GM06990 (cell line): ENCODE measurements at places on chromosomes 1 and 21.

DNA sequence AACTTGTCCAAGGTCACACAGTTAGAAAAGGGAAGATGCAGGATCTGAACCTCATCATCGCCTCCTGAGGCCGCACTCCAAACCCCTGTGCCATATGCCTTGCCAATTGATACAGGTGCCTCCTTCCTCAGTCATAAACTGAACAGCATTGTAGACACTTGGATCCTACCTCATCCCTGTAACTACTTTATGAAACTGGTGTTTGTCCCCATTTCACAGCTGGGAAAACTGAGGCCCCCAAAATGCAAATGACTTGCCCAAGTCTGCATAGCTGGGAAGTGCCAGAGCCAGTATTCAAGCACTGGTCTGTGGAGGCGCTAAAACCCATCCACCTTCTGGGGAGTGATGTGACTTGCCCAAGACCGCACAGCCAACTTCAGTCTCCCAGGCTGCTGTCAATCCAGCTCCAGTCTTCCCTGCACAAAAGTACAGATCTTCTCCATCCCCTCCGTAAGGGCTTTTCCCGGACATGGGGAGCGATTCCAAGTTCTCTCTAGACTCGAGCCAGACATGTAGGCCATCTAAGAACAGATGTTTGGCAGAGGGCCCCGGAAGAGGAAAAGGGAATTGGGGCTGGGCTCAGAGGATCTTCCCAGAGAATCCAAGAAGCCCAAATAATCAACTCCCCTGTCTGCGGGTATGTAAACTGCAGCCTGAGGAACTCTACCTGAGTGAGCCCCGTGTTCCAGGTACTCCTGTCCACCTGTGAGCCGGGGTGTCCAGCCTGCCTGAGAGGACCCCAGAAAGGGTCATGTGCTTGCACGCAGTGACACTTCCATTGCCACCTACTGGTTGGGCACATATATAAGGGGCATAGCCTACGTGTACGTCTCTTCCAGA, 60.5 kb downstream of the SYT2 start:
- no peak for DNase-seq

- DNase-seq = no peak
These were observed 66.0 kb downstream of the COL18A1 start for GRCh38 chr21:45470773-45471524.

GRCh38 chr1:65691972-65692371, 100.7 kb upstream of the PDE4B start:
- no peak for DNase-seq

DNA sequence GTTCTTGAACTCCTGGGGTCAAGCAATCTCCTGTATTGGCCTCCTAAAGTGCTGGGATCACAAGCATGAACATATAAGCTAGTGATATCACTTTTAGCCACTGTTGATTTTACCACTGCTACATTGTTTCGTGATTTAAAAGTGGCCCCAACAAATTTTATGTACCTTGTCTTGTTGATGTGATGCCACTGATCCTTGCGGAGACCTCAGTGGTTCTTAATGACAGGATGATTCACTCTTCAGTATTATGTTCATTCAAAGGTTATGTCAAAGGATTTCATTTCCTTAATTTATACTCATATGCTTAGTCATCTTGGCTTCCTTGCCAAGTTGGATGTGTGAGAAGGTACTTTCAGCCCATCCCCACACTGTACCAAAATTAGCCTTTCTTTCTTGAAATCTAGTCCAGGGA, 12.1 kb downstream of the PRKACB start:
- no peak for DNase-seq

DNA sequence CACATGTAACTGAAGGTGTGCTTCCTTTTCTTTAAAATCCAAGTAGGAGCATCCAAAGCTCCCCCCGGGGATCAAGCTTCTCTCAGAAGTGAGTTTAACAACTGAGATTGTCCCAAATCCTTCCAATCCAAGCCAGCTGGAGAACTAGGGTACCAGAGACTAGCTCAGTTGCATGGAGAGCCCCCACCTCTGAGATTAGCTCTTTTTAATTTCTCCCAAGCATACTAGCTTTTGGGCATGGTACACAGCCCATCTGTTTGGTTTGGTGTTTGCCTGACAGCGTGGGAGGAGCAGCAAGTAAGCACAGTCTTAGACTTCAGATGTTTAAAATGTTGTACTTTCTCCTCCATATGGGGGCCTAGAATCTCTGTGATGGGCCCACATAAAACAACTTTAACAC, 142.8 kb downstream of the ASTN1 start:
- no peak for DNase-seq

GRCh38 chr21:9008636-9009035, 1512.7 kb upstream of the TPTE start:
- no peak for DNase-seq

DNA sequence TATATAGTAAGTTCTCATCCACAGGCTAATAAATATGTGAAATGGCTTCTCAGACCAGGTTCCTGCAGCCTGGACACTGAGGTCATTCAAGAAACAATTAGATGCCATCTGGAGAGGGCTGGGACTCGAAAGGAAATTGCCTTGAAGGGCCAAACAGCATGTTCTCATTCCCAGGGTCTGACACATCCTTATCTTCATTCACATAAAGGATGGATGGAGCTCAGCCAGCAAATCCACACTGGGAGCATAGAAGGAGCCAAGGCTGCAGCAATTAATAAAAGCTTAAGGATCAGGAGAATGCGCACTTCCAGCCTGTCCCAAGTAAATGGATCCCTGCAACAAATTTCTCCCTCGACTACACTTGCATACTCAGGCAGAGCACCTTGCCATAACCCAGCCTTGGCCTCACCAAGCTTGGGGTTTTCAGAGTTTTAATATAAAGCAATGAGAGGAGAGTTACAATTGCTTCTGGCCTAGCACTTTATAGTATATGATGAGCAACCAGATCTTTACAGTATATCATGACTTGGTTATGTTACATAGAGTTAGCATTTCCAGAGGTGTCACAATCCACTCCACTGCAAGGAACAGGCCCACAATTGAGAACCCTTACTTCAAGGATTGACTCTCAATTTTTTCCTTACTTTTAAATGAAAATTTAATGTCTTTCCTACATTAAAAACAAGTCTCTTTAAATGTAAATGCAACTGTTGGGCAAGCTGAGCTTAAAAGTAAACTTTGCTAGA, 55.9 kb downstream of the BCAR3 start:
- DNase-seq = no peak

DNA sequence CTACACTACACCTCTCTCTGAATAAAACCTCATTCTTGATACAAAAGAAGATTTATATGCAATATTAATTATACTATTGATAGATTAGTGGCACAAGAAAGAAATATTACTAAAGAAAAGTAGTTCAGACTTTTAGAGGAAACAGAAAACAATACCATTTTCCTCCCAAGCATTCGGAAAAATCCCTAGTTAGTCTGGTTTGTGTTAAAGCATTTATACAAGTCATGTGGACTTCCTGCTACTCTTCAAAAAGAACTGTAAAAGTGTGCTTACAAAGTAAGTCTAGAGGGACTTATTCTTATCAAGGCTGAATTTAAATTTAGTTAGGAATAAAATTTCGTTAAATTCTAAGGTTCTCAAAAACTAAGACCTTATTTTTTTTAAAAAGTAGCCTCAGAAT, 129.1 kb downstream of the ATP1B1 start:
- DNase-seq = no peak

- peak; percentile 84 for DNase-seq
These were observed 390 bp downstream of the ZFP69B start for GRCh38 chr1:40450495-40451237.
